AG10803 (cell line): ENCODE measurements at places on chromosomes 2 and 18.

GRCh38 chr18:52426462-52426861, 86.5 kb downstream of the DCC start:
- no peak for DNase-seq

- peak; percentile 0 for DNase-seq
Observed at GRCh38 chr18:30970196-30970816, 72.2 kb downstream of the DSC3 start.

DNA sequence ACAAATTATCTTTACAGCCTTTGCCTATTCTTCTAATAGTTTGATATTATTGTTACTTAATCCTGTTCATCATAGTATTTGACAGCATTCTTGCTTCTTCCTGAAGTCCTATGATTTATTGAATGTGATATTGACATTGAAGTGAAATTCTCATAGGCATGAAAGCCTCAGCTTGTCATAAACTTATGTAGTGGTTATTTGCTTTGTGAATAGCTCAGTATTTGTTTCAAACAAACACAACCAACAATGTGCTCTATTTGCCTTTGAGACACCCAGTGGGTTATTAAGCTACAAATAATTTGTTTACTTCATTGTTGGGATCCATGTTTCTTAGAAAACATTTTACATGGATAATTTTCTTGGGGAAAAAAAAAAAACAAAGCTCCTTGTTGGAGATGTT, 57.2 kb downstream of the TTC39C start:
- DNase-seq = no peak

DNA sequence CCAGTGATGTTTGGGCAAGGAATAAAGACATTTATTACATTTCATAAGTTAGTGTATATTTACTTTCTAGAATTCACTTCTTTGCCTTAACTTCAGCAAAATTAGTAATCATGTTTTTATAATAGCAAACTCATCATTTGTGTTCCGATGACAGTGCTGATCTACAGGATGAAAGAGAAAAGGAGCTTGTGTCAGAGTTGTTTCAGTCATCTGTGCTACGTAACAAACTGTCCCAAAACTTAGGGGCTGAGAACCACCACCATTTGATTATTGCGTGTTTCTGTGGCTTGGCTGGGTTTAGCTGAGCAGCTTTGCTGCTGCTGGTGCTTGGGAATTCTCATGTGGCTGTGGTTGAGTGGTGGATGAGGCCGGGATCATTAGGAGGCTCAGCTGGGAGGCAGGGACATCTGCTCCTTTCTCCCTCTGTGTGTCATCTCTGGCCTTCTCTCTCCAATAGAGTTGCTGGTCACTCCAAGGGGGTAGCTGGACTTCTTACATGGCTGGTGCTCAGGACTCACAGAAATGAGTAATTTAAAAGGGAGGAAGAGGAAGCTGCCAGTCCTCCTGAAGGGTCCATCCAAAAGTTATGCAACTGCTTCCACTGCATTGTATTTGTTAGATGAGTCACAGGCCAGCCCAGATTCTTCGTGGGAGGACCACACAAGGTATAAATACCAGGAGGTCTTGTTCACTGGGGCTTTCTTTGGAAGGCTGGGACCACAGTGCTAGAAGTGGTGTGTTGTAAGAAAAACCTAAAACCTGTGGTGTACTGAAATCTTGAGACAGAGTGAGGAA, 43.4 kb upstream of the HAAO start:
- DNase-seq = peak; percentile 100

- DNase-seq = no peak
Observed at GRCh38 chr18:37309059-37309458, 256.5 kb downstream of the CELF4 start.

- no peak for DNase-seq
Observed at GRCh38 chr2:240619506-240620148, 5.7 kb upstream of the GPR35 start.
